ENCODE measurements at places on chromosomes 1 and 21.

- DNase-seq = no peak
These were observed 18.0 kb upstream of the HHAT start for GRCh38 chr1:210310562-210311153.

DNA sequence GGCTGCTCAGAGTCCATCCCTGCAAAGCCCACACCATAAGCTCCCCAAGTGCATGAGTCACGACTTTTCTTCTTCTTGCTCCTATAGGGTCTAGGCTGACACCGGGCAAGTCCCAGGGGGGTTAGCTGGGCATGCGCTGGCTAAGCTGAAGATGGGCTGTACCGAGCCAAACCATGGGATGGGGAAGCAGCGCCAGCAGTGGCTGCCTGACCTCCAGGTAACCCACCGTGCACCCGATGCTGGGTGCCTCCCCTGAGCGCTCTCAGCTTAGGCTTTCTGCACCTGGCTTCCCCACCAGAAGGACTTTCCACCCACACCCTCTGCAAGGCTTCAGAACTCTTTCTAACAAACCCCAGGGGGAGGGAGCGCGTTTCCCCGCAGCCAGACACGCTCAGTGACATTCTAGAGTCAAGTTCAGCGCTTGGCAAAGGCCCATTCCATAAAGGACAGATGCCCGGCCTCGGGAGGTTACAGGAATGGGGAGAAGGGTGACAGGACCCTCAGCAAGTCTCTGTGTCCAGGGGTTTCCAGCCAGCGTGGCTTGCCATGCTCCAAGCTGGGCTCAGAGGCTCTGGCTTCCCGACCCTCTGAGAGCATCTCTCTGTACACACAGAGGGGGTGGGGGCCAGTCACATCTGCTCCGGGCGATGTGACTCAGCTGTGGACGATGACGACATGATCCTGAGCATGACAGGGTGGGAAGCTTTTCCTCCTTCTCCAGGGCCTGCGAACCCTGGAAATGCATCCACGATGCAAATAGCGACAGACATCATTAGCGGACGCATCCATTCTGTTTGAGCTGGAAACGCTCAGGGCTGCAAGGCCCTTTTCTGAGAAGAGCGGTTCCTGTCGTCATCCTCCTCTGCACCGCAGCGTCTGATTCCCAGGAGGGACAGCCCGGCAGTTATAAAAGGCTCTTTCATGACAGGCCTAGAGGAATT lies 107.8 kb downstream of the SIK1 start:
- DNase-seq = no peak

DNA sequence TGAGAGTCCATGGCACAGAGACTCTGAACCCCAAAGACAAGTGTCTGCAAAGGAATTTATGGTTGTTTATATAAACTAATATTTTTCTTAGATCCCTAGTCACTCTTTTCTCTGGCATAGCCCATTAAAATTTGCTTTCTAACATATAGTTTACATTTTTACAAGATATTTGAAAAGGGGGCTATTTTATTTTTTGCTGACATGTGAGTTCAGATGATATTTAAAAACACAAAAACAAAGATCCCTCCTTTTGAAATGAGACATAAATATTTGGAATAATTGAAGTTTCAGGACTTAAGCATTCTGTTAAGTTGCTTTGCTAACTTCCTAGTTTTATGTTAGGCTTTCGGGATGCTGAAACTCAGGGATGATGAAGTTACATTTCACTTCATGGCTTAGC lies 86.1 kb downstream of the CDC14A start:
- no peak for DNase-seq

DNA sequence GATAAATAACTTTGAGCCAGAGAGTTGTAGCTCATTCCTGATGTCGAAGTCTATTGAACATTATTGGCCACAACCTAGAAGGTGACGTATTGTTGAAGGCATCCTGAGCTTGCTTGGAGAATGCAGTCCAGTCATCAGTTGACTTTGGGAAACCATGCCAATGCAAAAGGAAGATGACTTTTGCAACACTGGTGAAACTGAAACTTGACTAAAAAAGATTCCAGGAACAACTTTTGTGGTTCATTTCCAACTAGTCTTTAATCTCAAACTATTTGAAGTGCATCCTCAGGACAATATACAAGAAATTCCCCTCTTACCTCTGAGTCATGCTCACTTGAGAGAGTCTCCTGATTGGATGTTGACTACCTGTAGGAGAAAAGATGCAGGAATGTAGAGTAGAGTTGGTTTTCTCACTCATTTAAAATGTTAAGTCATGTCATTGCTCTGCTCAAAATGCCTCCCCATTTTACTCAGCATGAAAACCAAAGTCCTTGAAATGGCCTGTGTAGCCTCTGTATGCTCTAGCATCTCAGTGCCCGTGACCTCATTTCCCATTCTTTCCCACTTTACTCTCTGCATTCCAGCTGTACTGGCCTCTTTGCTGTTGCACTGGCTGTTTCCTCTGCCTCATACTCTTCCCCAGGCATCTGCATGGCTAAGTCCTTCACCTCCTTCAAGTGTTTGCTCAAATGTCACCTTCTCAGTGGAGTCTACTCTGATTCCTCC lies 24.4 kb upstream of the LEPR start:
- DNase-seq = no peak

DNA sequence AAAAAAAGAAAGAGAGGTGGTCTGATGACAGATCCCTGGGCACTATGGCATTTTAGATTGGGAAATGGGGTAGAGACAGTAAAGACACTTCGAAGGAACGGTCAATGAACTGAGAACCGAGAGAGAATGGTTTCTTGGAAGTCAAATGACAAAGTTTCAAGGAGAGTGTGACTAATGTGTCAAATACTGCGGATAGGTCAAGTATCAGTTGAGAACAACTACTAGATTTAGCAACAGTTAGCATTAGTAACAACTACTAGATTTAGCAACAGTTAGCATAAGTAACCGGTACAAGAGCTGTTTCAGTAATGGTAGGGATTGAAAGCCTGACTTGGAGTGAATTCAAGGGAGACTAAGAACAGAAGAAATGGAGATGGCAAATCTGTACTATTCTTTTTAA lies 35.0 kb downstream of the UROD start:
- DNase-seq = no peak

DNA sequence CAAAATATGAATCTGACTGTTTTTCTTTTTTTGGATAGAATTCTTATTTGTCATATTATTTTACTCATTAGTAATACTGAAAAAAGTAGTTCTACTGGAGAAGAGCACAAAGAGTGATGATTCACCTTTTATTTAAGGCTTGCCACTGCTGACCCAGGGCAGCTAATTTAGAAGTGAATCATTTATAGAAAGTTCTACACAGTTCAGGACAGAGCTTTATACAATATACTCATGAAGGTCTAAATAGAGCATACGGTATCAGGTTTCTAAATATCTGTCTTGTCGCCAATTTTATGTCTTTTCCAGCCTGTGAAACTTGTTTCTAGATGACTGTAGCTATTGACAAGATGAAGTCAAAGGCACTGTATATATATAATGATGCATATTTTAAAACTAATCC lies 25.0 kb downstream of the GIPC2 start:
- no peak for DNase-seq

DNA sequence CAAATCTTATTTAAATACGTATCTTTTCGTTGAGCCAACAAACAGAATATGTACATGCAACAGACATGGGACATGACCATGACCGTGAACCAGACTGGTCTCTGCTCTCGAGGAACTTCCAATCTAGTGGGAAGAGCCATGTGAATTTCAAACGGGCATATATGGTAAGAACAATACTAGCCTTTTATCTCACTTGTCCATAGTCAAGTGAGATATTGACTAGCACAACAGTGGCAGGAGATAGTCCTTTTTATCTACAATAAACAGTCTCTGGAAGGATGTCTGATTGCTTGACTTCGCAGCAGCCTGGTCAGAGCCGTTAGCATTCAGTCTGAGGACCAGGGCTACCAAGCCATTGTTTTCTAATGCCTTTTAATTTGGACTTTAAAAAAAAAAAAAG lies 12.6 kb upstream of the PLA2G2C start:
- DNase-seq = no peak

- DNase-seq = no peak
These were observed 5.6 kb downstream of the CD52 start for GRCh38 chr1:26323382-26323781.

GRCh38 chr1:167474191-167474641 lies 44.1 kb downstream of the CD247 start:
- DNase-seq = no peak

DNA sequence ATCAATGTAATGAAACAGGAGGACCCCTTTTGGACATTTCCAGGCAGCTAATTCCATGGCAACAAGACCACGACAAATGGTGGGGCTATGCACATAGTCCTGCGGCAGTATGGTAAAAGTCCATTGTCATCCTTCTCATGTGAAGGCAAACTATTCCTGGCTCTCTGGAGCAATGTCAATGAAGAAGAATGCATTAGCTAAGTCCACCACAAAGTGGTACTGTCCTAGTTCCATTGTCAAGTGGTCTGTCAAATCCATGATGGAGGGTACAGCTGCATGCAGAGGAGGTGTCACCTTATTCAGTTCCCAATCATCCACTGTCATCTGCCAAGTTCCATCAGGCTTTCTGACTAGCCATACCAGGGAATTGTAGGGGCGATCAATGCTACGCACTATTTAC lies 110.1 kb downstream of the GDAP2 start:
- DNase-seq = no peak

GRCh38 chr21:43190544-43190943 lies 21.7 kb downstream of the CRYAA start:
- no peak for DNase-seq

- DNase-seq = no peak
These were observed 11.4 kb upstream of the ZSCAN20 start for GRCh38 chr1:33460947-33461629.

DNA sequence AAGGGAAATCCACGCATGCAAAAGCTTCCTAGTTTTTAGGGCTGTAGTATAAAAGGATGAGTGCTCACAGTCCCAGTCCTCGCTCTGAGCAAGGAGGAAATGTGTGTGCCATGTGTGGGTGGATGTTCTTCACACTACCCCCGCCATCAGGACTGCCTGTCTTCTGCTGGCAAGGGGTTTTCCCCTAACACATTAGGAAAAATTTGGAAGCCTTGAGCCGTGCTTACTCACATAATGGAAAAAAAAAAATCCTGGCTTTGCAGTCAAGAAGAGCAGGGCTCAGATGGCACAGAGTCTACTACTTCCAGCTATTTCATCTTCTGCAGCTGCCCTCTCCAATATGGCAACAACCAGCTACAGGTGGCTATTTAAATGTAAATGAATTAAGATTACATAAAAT lies 363.1 kb downstream of the PLPP3 start:
- no peak for DNase-seq

DNA sequence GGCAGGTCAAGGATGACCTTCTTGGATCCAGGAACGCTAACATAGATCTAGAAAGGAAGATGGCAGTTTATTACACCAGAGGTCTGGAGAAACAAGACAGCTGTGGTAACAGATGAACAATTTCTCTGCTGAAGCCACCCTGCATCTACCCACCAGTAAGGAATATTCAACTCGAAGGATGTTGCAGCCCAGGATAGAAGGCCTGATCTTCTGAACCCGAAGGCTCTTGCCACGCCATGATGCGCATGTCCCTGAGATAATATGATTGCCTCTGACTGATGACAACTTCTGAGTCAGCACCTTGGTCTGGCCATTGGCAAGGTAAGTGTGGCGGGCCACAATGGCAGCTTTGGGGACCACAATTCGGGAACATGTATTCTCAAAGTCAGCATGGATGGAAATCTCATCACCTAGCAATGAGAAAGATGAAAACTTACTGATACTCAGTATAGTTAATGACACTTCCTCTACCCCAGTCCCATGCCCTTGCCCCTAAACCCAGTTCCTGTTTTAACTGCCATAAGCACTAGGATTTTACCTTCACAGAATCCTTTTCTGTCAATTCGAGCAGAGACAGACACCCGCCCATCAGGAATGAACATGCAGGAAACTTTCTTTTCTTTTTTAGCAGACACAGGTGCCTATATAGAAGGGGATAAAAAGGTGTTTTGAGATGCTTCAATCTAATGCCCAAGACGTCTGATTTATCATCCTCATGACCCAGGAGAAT lies 1.8 kb downstream of the TXNIP start:
- no peak for DNase-seq

GRCh38 chr1:201460814-201461644 lies 8.0 kb downstream of the PHLDA3 start:
- DNase-seq = no peak

- DNase-seq = no peak
These were observed 50.6 kb downstream of the NDUFS5 start for GRCh38 chr1:39076799-39077148.

- DNase-seq = no peak
These were observed 46.5 kb upstream of the GREM2 start for GRCh38 chr1:240658312-240658960.

DNA sequence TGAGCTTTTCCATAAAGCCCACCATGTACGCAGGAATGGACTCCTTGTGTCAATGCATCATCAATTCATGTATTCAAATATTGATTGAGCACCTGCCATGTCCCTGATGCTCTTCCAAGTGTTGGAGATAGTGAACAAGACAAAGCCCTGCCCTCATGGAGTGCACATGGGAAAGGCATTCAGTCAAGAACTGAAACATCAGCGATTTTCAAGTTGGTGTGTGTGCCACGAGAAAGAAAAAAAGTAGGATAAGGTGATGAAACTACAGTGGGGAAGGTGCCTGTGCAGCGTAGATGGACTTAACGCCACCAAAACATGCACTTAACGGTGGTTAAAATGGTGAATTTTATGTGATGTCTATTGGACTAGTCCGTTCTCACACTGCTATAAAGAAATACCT lies 432.7 kb upstream of the VAMP3 start:
- DNase-seq = no peak

GRCh38 chr1:65704318-65704717 lies 88.4 kb upstream of the PDE4B start:
- no peak for DNase-seq

- DNase-seq = no peak
These were observed 7.9 kb downstream of the HLX start for GRCh38 chr1:220887202-220887519.

DNA sequence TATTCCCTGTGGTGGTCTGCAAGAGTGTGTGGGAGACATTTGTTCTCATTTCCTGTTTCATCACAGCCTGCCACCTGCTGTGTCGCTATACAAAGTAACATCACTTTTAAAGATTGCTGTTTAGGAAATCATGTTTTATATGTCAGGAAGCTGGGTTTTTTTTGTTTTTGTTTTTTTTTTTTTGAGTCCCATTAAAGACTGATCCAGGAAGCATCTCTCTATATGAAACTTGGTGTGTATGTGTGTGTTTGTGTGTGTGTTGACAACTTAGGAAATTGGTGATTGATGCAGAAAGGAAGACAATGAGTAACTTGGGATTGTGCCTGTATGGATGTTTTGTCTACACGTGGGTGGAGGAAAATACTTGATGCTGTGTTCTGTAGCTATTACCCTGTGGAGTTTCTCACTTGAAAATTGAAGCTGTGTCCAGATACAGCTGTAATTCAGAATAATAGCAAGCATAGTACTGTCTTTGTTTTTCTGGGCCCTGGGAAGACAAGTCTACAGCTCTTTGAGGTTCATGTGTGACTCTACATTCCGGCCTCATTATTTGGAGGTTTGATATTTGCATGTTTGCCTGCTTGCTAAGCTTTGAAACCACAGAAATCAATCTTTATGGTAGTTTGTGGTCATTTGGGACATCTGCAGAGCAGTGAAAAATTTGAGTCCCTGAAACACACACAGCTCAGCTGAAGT lies 47.9 kb downstream of the LAMC1 start:
- no peak for DNase-seq

GRCh38 chr1:213657879-213658278 lies 329.9 kb upstream of the PROX1 start:
- no peak for DNase-seq
